ENCODE measurements at places on chromosomes 5 and 9.

DNA sequence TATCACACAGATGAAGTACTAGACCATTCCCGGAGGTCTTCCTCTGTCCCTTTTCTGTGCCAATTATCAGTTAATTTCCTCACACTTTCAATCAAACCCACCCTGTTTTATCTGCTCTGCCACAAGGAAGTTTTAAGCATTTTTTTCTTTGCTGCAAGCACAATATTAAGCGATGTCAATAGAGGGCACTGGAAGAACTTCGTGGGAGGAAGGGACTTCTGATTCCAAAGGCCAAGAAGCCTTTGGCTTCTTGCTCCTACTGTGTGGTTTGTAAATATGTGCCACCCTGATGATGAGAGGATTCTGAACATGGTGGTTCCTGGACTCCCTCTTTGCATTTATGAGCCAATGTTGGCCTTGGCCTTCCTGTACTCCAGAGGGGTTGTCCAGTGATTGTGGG lies 1712.5 kb upstream of the C9orf72 start:
- H3K36me3 ChIP-seq: no peaks in the 10 kb centered on the region
- H3K27me3 ChIP-seq: no peaks in the 10 kb centered on the region
- DNase-seq: no peak
- H3K4me1 ChIP-seq: no peaks in the 10 kb centered on the region

- no peaks in the 10 kb centered on the region for H3K36me3 ChIP-seq
- no peak overlapping the region for H3K4me3 ChIP-seq
- no peak for DNase-seq
- H3K4me1 ChIP-seq: peaks cover 3% of the 10 kb centered on the region
- H3K27ac ChIP-seq: no peak overlapping the region
- no peaks in the 10 kb centered on the region for H3K27me3 ChIP-seq
These were observed 164.0 kb downstream of the TTC39B start for GRCh38 chr9:15142878-15143534.

- no peaks in the 10 kb centered on the region for H3K27me3 ChIP-seq
- H3K27ac ChIP-seq: no peak overlapping the region
- no peak for DNase-seq
- no peaks in the 10 kb centered on the region for H3K4me1 ChIP-seq
- no peaks in the 10 kb centered on the region for H3K36me3 ChIP-seq
- H3K4me3 ChIP-seq: no peak overlapping the region
These were observed 24.2 kb upstream of the RAD23B start for GRCh38 chr9:107258919-107259318.

GRCh38 chr5:3276896-3277295 lies 318.7 kb upstream of the IRX1 start:
- no peaks in the 10 kb centered on the region for H3K36me3 ChIP-seq
- no peak for DNase-seq
- H3K4me3 ChIP-seq: no peak overlapping the region
- no peak overlapping the region for H3K27ac ChIP-seq
- no peaks in the 10 kb centered on the region for H3K4me1 ChIP-seq

DNA sequence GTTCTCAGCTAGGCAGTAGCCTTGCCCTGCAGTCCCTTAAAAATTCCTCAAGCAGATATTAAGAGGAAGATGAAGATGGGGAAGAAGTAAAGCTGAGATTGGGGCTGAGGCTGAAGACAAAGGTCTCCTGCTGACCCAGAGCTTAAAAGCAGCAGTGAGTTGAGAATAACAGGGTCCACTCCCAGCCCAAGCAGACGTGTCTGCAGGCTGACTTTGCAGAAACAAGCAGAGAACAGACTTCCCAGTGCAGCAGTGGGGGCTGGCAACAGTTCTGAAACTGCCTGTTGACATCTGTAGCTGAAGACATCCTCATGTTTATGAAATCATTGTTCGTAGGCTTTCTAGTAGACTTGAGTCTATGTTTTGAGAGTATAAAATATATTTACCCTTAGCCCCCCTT lies 1.1 kb downstream of the CTXN3 start:
- no peaks in the 10 kb centered on the region for H3K27me3 ChIP-seq
- no peak for DNase-seq
- no peak overlapping the region for H3K27ac ChIP-seq
- no peak overlapping the region for H3K4me3 ChIP-seq

Data from suprapubic skin (tissue), 4 donors.